ENCODE measurements at places on chromosomes 7 and 10.

DNA sequence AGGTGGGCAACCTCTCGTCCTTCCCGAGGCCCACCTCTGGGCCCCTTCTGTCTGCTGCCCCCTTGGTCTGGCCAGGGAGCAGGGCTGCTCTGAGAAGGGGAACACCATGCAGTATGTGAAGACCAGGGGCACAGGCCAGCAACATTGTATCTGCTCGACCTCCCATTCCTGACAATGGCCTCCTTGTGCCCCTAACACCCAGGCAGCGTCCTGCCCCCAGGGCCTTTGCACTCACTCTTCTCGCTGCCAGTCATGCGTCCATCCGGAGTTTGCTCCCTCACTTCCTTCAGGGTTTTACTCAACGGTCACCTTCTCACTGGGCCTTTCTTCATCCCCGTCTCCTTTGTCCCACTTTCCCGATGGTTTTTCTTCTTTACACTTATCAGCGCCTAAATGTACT lies 232.9 kb upstream of the GRB10 start:
- DNase-seq = no peak

DNA sequence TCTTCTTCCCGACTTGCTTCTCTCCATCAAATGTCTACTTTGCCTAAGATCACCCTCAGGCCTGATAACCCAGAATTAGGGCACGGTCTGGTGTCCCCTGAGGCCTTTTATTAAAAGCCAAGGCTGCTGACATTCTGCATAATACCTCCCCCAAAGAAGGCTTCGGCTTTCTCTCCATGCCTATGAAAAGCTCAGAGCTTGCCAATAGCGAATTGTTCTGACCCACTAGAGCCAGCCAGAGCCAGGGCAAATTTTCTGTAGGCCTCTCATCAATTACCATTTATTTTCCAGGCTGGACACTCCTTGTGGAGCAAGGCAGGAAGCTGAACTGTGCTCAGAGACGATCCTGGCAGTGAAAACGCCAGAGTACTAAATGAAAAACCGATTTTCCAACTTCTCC lies 64.3 kb upstream of the ADRB1 start:
- peak; percentile 34 for DNase-seq

DNA sequence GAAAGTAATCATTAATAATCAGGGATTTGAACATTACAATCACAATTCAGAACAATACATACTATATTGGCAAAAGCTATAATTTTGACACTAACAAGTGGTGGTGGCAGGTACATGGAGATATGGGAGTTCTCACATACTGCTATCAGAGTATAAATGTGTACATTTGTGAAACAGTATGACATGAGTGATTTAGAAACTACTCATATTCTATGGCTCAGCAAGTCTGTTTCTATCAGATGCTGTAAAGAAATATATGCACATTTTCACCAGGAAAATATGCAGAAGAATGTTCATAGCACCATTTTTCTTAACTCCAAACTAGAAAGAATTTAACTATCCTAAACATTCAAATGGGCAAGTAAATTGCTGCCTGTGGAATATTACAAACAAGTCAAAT lies 620.0 kb downstream of the SH2D4B start:
- DNase-seq = no peak

GRCh38 chr10:21173802-21174714 lies 276.9 kb upstream of the NEBL start:
- peak; percentile 78 for DNase-seq

All from brain (organoid and tissue), 16 donors.